ENCODE measurements at places on chromosomes 2 and 18. TPM values are rescaled to one million over a fixed set of nuclear protein-coding genes. Genes with fewer than 3 reads are reported as not detected.

Gene SERPINB7
- not detected for total RNA-seq

Gene RESP18
- total RNA-seq, result not detected

Gene SPAG16
- 9.1 TPM for total RNA-seq

Gene ASB18
- total RNA-seq, result not detected

Gene GCG
- not detected for total RNA-seq

Gene C2orf92
- 2.0 TPM for total RNA-seq

Gene AKAIN1
- total RNA-seq, result not detected

Gene TLX2
- total RNA-seq, result not detected

Gene GPR35
- 0.33 TPM for total RNA-seq

Gene FOSL2
- total RNA-seq, result 72.5 TPM

Gene EPB41L3
- 60.9 TPM for total RNA-seq

Gene CD8B2
- not detected for total RNA-seq

Gene PROKR1
- total RNA-seq, result not detected

Gene BOLL
- not detected for total RNA-seq

Gene TEX44
- not detected for total RNA-seq

Gene ITPRIPL1
- total RNA-seq, result 3.4 TPM

Gene PLCL1
- total RNA-seq, result 7.3 TPM

Gene NOL4
- 0.29 TPM for total RNA-seq

Gene CCBE1
- 3.3 TPM for total RNA-seq

Gene RNU2-63P
- total RNA-seq, result not detected
